ENCODE measurements at places on chromosomes 2 and 18.
A peak's percentile ranks its signal among the peaks of the same experiment; 100 is the strongest.

- no peak overlapping the region for H3K27ac ChIP-seq
- DNase-seq: no peak
- H3K36me3 ChIP-seq: no peaks in the 10 kb centered on the region
Observed at GRCh38 chr2:217652761-217653639, 349.8 kb downstream of the TNS1 start.

- no peaks in the 10 kb centered on the region for H3K4me1 ChIP-seq
- DNase-seq: no peak
- H3K36me3 ChIP-seq: no peaks in the 10 kb centered on the region
- no peaks in the 10 kb centered on the region for H3K27me3 ChIP-seq
Observed at GRCh38 chr18:12637901-12638643, 19.8 kb downstream of the SPIRE1 start.

GRCh38 chr2:121947674-121948073, 192.2 kb downstream of the TSN start:
- H3K4me1 ChIP-seq: no peaks in the 10 kb centered on the region
- H3K36me3 ChIP-seq: no peaks in the 10 kb centered on the region
- no peak overlapping the region for H3K27ac ChIP-seq
- no peak for DNase-seq
- no peaks in the 10 kb centered on the region for H3K27me3 ChIP-seq

GRCh38 chr2:234911271-234911670, 40.5 kb upstream of the SH3BP4 start:
- no peak for DNase-seq
- H3K27ac ChIP-seq: no peak overlapping the region
- H3K27me3 ChIP-seq: peaks cover 12% of the 10 kb centered on the region

- H3K36me3 ChIP-seq: no peaks in the 10 kb centered on the region
- H3K4me3 ChIP-seq: no peak overlapping the region
- no peak for DNase-seq
- peaks cover 37% of the 10 kb centered on the region for H3K4me1 ChIP-seq
- H3K27me3 ChIP-seq: no peaks in the 10 kb centered on the region
Observed at GRCh38 chr2:234074751-234075517, 24.4 kb downstream of the SPP2 start.

DNA sequence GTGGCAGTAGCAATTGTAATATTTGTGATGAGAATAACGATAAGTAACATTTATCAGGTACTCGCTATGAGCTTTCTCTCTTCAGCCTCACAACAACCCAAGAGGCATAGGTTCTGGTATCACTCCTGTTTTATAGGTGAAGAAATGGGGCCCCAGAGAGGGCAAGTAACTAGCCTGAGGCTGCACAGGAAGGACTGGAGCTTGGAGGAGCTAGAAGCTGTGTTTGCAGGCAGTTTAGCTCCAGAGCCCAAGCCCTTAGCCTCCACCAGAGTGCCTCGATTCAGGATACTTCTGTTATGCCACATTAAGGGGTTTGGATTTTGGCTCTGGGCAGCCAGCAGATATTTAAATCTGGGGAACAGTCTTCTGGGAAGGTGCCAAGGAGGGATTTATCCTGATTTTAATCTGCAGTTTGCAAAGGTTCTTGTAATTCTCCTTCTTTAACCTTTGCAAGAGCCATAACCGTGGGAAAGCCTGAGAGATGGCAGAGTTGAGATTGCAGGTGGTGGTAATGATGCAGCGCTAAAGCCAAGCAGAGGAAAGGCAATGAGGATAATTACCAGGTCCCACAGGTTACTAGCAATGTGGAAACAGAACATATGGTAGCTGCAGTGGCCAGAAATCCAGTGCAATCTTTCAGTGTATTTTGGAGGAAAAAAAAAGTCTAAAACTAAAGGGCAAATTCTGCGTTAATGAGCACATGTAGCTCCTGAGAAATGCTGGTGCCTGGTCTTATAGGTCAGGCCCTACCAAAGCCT, 9.1 kb downstream of the MOCOS start:
- H3K36me3 ChIP-seq: no peaks in the 10 kb centered on the region
- no peak overlapping the region for H3K27ac ChIP-seq
- H3K27me3 ChIP-seq: no peaks in the 10 kb centered on the region
- no peaks in the 10 kb centered on the region for H3K4me1 ChIP-seq
- DNase-seq: no peak

GRCh38 chr2:42410742-42411514, 49.9 kb upstream of the COX7A2L start:
- peaks cover 21% of the 10 kb centered on the region for H3K27me3 ChIP-seq
- no peak for DNase-seq
- no peak overlapping the region for H3K4me3 ChIP-seq
- H3K36me3 ChIP-seq: no peaks in the 10 kb centered on the region
- H3K27ac ChIP-seq: no peak overlapping the region
- no peaks in the 10 kb centered on the region for H3K4me1 ChIP-seq

GRCh38 chr2:16760426-16760825, 94.8 kb upstream of the CYRIA start:
- H3K4me1 ChIP-seq: no peaks in the 10 kb centered on the region
- no peak for DNase-seq
- no peak overlapping the region for H3K27ac ChIP-seq
- H3K4me3 ChIP-seq: no peak overlapping the region
- H3K36me3 ChIP-seq: no peaks in the 10 kb centered on the region

GRCh38 chr2:196170213-196170605, 1.2 kb downstream of the STK17B start:
- H3K27me3 ChIP-seq: no peaks in the 10 kb centered on the region
- DNase-seq: peak; percentile 49
- H3K27ac ChIP-seq: peak overlapping the region; percentile 93

DNA sequence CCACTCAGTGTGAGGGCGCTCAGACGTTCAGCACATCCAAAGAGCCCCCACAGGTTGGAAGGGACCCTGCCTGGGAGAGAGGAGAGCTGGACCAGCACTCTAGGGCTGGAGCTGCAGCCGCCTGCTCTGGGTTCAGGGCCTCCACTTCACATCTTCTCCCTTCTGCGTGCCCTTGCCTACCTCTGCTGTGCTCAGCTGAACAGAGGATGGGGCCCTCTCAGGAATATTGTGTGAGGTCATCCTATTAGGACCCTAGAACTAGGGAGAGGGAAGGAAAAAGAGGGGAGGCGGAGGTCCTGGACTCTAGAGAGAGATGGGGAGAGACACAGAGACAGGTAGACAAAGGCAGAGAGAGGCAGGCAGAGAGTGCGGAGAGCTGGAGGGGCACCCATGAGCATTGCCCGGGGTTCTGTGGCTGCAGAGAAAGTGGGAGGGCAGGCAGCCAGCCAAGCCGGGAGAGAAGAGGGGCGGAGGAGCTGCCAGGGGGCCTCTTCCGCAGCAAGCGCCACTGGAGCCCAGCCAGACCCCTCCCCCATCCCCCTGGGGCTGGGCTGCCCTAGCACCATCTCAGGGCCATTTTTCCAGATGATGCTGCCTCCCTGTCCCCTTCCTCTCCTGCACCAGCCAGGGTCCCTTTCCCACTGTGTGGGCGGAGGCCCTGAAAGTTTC, 8.3 kb upstream of the TNS1 start:
- DNase-seq: no peak
- no peak overlapping the region for H3K4me3 ChIP-seq
- no peaks in the 10 kb centered on the region for H3K27me3 ChIP-seq
- H3K27ac ChIP-seq: no peak overlapping the region
- H3K36me3 ChIP-seq: no peaks in the 10 kb centered on the region
- peaks cover 17% of the 10 kb centered on the region for H3K4me1 ChIP-seq

DNA sequence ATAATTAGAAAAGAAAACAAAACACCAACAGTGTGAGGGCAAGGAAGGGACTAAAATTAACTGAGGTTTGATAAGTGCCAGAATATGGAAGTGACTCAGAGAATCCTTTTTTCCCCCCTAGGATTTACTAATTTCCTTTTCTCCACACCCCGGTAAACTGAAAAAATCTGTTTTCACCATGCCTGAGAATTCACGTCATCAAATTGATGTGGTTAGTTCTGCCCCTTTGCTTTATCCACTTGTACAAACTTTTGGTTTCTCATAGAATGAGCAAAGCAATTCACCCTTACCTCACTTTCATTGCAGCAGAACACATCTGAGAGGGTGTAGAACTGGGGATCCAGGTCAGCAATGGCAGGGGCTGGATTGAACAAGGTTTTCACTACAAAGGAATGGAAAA, 57.8 kb downstream of the RBKS start:
- no peak overlapping the region for H3K4me3 ChIP-seq
- H3K27me3 ChIP-seq: no peaks in the 10 kb centered on the region
- peaks cover 3% of the 10 kb centered on the region for H3K36me3 ChIP-seq
- no peak for DNase-seq
- no peaks in the 10 kb centered on the region for H3K4me1 ChIP-seq

DNA sequence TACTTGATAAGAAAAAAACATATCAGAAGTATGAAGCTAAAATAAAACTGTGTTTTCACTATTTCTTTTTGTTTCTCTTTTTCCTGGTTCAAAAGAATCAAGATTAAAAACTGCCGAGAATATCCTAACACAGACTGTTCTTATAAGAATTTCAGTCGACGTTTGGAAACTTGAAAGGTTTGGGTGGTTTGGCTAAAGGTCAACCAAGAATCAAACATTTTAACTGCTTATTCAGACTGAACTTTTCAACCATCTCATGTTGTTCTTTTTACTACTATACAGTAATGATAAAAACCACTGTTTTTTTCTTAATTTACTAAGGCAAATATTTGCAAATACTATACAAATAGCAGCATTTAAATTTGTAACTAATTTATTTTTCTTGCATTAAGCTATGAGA, 308.5 kb upstream of the TFPI start:
- no peak overlapping the region for H3K27ac ChIP-seq
- no peak overlapping the region for H3K4me3 ChIP-seq
- H3K36me3 ChIP-seq: no peaks in the 10 kb centered on the region
- H3K4me1 ChIP-seq: no peaks in the 10 kb centered on the region

GRCh38 chr2:46776687-46777327, 138.8 kb downstream of the MCFD2 start:
- H3K27ac ChIP-seq: no peak overlapping the region
- H3K27me3 ChIP-seq: peaks cover 29% of the 10 kb centered on the region

GRCh38 chr2:110659248-110659647, 18.6 kb downstream of the BUB1 start:
- no peaks in the 10 kb centered on the region for H3K4me1 ChIP-seq
- no peak overlapping the region for H3K4me3 ChIP-seq
- no peak overlapping the region for H3K27ac ChIP-seq

- no peaks in the 10 kb centered on the region for H3K27me3 ChIP-seq
- H3K27ac ChIP-seq: no peak overlapping the region
- no peaks in the 10 kb centered on the region for H3K4me1 ChIP-seq
- peak; percentile 70 for DNase-seq
- H3K4me3 ChIP-seq: no peak overlapping the region
- H3K36me3 ChIP-seq: no peaks in the 10 kb centered on the region
Observed at GRCh38 chr2:126527836-126528490, 128.0 kb upstream of the GYPC start.
